ENCODE measurements at places on chromosomes 12 and 14.

- no peak for DNase-seq
These were observed 39.9 kb upstream of the BICDL1 start for GRCh38 chr12:119949145-119949544.

- no peak for DNase-seq
These were observed 1.4 kb upstream of the PKP2 start for GRCh38 chr12:32897687-32898573.

GRCh38 chr12:6555018-6555691 is 687 bp downstream of the IFFO1 start:
- DNase-seq: no peak

DNA sequence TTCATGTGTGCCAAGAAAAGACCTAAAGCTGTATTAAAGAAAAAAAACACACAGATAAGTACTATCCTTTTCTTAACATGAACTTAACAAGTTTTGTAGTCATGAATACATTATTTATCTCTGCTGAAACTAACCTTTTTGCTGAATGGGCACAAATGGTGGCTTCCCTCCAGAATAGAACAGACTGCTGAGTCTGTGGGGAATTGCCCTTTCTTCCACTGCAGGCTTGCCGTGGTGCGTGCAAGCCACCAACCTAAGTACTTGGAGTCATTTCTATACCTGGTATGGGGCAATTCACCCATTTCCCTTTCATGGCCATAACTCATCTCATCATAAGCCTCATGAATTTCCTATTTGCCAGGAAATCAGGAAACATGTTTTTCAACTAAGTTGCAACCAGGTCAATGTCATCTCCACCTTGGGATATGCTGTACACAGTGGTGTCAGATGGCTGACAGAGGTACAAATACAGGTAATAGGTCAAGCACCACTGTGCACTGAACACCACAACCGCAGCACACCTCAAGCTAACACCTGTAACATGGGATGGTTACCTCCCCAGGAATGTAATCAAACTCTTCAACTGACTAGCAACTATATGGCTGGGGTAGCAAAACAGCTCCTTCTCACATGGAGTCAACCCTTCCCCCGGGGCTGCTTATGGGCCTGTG is 49.9 kb downstream of the CATSPERB start:
- DNase-seq: no peak

- no peak for DNase-seq
These were observed 47.8 kb downstream of the CLIP1 start for GRCh38 chr12:122374707-122375106.

DNA sequence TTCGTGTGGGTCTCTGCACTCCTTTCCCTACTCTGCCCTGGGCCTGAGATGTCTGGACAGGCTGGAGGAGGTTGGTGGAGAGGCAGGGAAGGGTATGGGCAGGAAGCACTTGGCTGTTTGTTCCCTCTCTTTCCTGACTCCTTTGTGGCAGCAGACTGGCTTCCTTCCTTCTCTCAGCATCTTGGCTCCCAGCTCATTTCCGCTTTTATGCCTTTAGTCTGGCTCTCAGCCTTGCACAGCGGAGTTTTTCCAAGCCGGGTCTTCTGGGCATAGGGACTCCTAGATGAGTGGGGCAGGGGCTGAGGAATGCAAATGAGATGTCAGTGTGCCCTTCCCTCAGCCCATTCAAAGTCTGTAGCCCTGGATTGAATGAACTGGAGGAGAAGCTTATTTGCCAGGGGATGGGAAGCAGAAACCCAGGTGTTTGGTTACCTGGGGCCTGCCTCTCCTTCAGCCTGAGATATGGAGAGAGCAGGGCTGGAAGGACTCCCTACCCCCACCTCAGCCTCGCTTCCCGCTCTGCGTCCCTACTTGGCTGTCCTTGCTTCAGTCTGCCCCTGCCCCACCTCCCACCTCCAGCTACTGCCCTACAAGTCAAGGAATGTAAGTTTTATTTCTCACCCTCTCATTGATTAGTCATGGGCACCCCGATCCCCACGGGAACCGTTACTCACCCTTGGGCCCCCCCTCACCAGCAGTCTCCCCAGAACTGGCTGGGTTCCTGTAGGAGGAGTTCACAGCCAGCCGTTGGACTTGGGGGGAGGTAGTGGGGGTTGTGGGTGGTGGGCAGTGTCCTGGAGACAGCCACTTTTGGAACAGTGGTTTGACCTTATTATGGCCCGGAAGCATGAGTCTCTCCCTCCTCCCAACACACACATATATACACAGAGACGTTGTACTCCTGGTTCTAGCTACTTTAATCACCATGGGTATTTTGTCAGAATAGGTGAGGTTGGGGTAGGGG is 9.3 kb upstream of the ITGA5 start:
- no peak for DNase-seq

GRCh38 chr12:6341417-6342139 is at the start of gene TNFRSF1A:
TSS of gene TNFRSF1A (minus strand) at chr12:6342076. CDS start at chr12:6341814, 262 bp downstream.
- no peak for DNase-seq

DNA sequence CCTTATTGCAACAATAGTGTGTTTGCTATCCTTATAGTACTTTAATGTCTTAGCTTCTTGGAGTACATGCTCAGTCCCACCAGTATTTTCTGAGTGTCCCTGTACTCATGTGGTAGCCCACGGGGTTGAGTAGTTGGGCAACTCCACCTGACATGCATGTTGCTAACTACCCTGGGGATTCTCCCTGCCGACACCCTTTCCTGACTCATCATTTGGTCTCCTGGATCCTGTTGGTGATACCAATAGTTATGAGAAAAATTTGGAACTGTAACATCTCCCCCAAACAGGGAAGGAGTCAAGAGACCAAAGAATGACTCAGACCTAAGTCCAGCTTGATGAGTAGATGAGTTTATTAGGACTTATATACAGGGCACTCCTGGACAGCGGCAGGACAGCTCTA is 101.6 kb downstream of the BRMS1L start:
- peak; percentile 44 for DNase-seq

GRCh38 chr12:66191547-66192126 is 2.6 kb downstream of the IRAK3 start:
- no peak for DNase-seq

GRCh38 chr14:23079716-23080115 is 15.2 kb downstream of the ACIN1 start:
- no peak for DNase-seq

DNA sequence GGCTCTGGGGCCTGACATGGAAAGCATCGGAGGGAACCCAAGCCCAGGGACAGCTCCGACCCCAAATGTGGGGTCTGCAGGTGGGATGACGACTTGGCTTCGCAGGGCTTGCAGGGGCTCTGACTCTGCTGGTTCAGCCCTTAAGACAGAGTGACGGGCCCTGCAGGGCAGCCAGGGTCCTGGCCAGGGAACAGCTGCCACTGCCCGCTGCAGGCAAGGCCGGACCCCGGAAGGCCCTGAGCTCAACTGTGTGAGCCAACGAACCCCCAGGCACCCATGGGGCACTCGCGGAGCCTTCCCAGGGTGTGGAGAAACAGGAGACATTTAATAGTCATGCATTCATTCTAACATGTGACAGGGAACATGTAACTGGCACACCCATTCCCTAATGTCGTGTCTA is 120.7 kb downstream of the PIWIL1 start:
- no peak for DNase-seq

DNA sequence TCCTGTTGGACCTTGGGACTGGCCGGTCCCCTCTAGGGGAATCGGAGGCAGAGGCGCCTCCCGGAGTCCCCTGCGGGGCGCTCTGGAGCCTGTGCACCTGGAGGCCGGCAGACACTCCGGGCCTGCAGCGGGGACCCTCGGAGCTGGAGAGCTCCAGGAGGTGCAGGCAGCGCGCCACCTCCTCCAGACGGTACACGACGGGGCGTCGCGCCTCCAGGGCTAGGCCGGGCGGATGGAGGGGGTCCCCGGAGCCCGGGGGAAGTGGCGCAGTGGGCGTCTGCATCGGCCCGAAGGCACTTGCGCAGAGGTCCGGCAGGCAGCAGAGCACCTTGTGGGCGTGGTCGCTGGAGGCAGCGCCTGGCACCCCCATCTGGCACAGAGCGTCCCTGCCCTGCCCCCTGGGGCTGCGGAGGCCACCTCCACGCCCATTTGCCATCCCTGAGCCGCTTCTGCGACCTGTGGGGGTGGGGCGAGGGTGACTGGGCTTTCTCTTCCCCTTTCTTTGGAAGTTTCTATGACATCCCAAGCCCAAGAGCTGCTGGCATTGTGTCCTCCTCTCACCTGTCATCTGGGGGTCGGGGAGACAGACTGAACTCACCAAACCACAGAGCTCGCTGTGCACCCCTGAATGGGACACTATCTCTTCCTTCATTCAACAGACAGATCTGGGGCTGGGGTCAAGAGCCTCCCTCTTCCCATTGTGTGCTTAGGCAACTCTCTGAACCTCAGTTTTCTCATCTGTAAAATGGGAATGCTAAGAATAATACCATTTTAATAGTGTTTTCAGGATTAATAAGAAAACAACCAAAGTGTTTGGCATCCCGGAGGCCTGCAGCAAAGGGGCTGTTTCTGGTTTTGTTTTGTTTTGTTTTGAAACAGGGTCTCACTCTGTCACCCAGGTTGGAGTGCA is 37.5 kb upstream of the CORO1C start:
- no peak for DNase-seq

GRCh38 chr14:82385048-82385447 is 851.4 kb upstream of the SEL1L start:
- peak; percentile 3 for DNase-seq

DNA sequence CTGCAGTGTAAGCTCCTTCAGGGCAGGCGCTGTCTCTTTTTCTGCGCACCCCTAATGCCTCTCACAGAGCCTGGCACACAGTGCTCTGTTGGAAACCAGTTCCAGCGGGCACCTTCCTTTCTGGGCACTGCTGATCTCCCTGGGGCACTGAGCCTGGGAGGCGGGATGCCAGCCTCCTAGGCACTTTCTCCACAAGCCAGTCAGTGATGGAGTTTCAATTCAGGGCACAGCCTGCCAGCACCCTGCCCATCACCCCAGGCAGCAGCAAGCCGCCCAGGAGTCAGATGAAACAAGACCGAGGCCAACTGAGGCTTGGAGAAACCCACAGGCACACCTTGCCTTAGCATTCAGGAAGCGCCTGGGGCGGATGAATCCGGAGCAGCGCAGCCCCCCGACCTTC is 5.7 kb upstream of the CTDSP2 start:
- DNase-seq: no peak

DNA sequence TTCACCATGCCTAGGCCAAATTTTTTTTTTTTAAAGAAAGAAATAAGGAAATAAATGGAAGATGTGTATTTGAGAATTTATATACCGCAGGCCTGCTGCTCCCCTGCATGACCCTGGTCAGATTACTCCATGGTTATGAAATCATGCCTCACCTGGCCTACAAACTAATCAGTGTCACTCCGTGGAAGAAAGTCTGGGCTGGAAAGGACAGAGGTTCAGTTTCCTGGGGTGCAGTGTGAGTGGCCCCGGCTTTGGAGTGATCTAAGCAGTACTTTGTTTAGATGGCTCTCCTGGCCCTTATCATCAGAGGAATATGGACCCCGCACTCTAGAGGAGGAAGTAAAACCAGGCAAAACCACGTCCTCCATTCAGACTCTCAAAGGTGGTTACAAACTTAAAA is 9.6 kb downstream of the APOBEC1 start:
- no peak for DNase-seq

DNA sequence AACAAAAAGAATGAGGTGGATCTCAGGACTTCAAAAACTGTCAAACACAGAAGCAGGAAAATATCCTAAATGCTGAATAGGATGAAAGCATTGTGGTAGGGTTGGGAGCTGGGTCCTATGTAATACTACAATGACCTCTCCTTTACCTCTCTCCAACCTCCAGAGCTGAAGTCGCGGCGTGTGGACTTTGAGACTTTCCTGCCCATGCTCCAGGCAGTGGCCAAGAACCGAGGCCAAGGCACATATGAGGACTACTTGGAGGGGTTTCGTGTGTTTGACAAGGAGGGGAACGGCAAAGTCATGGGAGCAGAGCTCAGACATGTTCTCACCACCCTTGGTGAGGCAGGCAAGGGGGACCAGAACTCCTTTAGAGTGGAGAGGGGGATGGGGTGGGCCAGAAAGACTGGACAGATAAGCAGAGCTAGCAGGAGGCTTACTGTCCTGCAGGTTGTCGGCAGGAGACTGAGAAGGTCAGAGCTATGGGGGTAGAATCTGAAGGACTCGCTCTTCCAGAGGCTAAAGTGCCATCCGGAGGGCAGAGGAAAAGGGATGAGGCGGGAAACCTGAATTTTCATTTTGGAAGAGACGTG is 2.8 kb upstream of the MYL6 start:
- no peak for DNase-seq

DNA sequence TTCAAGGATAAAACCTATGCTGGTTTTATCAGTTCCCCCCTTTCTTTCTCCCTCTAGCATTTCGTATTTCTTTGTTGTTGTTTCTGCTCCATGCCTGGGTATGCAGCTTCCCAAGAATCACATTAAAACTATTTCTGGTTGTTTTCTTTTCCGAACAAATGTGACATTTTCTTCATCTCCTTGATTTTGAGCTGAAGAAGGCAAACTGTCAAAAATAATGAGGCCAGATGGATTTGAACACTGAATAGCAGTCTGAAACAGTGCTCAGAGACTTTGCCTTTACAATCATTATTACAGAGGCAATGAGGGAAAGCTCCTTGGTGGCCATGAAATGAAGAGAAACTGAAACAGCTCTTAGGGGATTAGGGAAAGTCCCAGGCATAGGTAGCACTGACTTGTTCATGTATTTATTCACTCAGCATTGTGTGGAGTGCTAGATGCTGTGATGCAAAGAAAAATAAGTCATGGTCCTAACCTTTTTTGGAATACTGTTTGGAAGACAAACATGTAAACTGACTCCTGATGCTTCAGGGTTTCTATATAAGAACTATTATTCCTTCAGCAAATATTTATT is 319.5 kb downstream of the FUT8 start:
- no peak for DNase-seq

GRCh38 chr12:48005750-48006021 is 1.4 kb upstream of the COL2A1 start:
- no peak for DNase-seq

GRCh38 chr12:4855121-4855924 is 54.4 kb upstream of the KCNA1 start:
- no peak for DNase-seq

GRCh38 chr12:23204933-23205778 is 580.2 kb downstream of the ETNK1 start:
- DNase-seq: no peak

DNA sequence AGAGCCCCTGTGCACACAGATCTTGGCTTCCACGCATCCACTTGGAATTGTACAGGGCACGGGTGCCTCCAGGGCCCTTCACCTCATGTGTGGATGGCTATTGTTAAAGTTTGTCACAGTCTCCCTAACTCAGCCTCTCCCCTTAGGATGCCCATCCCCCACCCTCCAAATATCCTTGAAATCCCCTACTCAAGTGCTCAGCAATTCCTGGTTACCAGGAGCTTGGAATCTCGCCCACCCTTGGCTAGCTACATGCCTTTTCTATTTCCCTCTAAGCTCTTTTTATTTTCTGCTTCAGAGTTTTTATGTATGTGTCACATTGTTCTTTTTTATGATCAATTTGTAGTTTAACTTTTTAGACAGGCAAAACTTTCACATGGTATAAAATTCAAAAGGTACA is 13.0 kb upstream of the NR1H4 start:
- no peak for DNase-seq
